ENCODE measurements at places on chromosomes 5 and 9.

DNA sequence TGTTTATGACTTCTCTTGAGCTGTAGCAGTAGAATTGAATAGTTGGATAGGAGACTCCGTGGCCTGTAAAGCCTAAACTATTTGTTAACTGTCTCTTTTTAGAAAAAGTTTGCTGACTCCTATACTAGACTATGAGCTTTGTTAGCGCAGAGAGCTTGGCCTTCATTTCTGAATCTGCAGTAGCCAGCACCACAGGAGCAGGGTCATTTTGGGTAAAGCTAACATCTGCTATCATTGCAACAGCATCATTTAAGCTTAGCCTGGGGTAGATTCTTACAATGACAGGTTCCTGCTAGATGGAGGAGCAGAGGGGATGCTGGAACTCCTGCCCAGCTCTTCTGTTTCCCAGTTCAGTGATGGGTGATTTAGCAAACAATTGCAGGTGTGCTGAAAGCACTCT is 133.7 kb upstream of the ASTN2 start:
- DNase-seq: no peak

GRCh38 chr9:86460216-86461002 is 106.2 kb upstream of the TUT7 start:
- no peak for DNase-seq

GRCh38 chr5:173535976-173536639 is 80.3 kb downstream of the BOD1 start:
- DNase-seq: no peak

GRCh38 chr9:132006677-132007370 is 72.8 kb downstream of the MED27 start:
- no peak for DNase-seq

DNA sequence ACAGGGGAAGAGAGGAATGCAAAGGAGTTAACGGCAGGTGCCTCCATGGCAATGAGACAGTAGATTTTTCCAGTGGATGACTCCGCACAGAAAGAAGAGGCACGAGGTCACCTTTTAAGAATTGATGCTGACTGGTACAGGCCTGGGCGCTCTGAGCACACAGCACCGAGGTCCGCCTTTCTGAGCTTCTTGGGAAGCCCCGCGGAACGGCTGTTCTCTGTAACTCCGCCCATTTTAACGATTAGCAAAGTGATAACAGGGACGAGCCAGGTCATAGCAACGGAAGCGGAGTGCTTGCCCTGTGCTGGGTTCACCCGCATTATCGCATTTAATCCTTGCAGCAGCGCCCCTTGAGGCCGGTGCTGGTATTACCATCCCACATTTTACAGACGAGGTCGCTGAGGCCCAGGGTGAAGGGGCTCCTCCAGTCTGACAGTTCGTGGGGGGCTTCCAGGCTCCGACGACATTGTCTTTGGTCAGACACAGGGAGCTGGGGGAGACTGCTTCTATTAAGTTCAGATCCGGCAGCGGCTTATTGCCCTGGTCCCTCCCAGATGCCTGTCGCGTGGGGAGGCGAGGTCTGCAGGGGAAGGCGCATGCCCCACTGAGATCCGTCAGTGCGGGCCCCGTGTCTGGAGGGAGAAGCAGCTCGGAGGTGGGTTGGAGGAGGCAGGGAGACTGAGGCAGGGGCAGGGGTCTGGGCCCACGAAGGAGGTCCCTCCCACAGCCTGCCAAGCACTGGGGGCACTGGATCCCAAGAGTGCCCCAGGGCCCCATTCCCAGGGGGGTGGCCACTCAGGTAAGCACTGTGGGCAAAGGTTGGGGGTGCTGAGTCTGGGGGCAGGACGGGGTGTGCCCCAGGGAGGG is 22.3 kb upstream of the HMCN2 start:
- peak; percentile 34 for DNase-seq

DNA sequence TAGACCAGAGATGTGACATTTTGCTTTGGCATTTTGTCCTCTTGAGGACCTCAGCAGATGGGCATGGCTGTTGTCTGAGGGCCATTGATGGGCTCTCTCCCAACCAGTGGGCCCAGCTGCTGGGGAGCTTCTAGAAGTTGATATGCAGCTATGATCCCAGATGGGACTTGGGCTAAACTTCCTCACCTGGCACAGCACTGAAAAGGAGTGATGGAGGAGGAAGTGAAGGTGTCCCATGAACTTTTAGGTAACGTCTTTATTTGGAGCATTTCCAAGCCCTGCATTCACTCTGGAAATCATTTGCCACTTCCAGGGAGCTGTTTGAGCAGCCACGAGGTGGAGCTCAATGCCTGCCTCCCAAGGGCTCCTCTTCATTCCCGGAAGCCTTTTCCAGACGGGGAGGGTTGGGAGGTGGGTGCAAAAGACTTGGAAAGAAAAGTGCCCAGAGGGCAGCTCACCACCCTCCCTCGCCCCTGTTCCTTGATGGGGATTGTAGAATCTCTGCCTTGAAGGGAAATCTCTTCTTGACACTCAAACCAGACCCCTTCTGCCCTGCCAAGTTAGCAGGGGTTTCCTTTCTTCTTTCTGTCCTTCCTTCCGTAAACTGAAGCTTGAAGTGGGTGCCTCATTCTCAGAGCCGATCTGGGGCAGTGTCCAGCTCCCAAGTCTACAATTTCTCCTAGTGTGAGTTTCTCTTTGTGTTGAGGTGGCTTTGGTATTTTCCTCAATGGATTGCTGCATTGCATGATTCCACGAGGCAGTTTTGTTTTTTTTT is 18.1 kb upstream of the NEUROG1 start:
- DNase-seq: peak; percentile 77

DNA sequence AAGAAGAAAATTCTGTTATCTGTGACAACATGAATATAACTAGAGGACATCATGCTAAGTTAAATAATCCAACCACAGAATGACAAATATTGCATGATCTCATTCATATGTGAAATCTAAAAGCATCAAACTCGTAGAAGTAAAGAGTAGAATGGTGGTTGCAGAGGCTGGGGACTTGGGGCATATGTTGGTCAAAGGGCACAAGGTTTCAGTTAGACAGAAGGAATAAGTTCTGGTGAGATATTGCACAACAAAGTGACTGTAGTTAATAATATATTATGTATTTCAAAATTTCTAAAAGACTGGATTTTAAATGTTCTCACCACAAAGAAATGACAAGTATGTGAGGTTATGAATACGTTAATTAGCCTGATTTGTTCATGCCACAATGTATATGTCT is 24.8 kb downstream of the GRIA1 start:
- DNase-seq: no peak

DNA sequence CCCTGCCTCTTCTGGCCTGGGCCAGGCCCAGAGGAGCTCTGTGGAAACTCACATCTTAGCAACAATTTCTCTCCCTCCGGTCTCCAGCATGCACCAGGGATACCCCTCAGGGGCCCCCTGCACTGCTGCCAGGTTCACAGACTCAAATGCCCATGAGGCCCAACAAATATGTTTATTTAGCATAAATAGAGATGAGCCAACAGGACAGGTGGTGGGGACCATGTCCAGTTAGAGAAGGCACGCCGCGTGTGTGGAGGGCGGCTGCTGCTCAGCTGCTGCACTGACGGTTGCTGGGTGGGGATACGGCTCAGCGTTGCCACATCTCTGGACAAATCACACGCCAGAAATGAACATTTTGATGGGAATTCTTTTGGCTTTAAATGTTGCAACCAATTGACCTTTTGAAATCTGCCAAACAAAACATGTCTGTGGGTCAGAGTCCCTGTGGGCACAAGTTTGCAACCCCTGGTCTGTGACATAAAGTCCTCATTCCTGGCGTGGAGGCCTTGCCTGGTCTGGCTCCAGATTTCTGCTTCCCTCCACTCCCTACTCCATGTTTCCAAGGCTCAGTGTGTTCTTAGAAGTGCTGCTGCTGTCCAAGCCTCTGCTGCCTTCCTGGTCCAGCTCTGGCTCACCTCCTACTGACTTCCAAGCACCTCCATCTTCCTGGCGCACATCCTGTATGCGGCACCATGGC is 88.9 kb downstream of the AMBP start:
- no peak for DNase-seq

- DNase-seq: no peak
Observed at GRCh38 chr5:125057912-125058826, 311.7 kb upstream of the ZNF608 start.

GRCh38 chr5:178182158-178182876 is 4.9 kb downstream of the GMCL2 start:
- DNase-seq: no peak

DNA sequence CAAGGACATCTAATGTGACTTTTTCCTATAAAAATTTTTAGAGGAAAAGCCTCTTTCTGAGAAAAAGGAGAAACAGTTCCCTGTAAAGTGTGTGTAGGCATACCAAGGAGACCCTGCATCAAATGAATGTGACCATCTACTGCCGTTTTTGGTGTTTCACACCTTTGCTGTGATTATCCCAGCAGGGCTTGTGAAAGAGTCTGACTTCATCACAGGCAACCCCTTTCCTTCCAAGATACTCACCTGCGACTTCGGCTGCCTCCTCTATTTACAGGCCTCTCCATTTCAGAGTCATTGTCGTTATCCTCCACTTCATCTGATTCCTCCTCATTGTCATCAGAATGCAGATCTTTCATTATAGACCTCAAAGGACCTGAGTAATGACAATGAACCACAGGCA is 259.1 kb downstream of the MLLT3 start:
- DNase-seq: no peak

GRCh38 chr5:9441610-9442009 is 104.3 kb downstream of the SEMA5A start:
- no peak for DNase-seq

DNA sequence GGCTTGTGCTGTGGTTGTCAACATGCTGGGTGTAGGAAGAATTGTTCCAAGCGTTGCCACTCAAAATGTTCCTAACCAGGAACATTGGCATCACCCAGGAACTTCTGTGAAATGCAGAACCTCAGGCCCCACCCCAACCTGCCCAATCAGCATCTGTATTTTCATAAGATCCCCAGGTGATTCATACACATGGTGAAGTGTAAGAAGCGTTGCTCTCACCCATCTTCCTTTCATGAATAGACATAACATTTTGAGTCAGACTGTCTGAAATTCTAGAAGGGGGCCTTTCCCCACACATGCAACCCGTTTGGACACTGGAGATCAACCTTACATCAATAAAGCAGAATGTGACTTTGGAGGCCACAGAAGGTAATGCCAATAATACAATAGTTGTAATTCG is 9.3 kb upstream of the AFAP1L1 start:
- no peak for DNase-seq

DNA sequence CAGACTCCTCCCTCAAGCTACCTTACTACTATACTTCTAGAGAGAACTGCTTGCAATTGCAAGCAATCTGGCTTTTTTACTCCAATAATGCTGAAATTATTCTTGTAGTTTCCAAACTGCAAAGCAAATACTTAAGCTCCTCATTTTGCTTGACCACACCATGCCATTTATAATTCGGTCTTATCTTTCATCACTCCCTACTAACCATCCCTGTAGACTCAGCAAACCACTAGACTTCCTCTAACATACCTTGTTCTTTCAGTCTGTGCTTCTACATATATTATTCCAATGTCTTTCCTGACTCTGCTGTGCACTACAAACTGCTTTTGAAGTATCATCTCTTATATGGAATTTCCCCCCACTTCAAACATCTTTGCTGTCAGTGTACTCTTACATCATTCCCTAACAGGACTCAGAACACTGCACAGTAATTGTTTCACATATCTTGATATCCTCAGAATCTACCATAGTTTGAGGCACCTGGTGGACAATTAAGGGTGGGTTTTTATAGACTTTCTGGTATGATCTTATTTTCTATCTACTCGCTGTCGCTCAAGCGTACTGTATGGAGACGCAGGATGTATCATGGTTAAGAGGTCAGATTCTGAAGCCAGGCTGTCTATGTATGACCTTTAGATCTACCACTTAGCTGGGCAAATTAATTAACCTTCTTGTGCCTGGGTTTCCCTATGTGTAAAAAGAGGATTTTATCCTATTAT is 2.8 kb downstream of the IL6ST start:
- no peak for DNase-seq

GRCh38 chr5:178241688-178242231 is 9.2 kb upstream of the PHYKPL start:
- DNase-seq: no peak

DNA sequence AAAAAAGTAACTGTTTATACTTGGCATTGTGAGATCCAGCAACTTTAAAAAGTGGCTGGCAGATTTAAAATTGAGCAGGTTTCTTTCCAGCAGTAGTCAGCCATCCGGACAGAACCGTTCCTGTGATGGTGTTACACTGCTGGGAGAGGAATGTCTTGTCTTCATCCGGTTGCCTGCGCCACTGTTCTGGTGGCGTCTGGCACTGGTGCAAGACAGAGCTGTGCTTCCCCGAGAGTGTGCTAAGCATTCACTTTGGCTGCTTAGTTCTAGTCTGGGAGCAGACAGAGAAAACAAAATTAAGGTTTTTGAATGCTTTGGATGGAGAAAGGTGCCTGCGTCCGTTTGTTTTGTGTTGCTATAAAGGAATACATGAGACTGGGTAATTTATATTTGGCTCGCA is 35.5 kb upstream of the CREBRF start:
- no peak for DNase-seq

DNA sequence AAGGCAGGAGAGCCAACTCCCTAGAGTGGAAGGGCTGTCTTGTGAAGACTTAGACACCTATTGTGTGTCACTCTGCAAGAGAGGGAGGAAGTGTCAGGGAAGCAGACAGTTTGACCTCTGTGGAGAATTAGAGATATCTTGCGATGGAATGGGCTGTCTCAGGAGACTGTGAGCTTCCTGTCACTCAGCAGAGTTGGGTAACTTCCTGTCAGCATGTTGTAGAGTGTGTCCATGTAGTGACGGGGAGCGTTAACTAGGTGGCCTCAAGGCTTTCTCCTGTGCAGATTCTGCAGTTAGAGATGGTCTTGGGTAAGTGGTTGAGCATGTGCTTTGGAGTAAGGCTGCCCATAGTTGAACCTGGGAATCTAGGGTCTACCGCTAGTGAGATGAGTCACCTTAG is 136.5 kb downstream of the KIF4B start:
- DNase-seq: no peak

DNA sequence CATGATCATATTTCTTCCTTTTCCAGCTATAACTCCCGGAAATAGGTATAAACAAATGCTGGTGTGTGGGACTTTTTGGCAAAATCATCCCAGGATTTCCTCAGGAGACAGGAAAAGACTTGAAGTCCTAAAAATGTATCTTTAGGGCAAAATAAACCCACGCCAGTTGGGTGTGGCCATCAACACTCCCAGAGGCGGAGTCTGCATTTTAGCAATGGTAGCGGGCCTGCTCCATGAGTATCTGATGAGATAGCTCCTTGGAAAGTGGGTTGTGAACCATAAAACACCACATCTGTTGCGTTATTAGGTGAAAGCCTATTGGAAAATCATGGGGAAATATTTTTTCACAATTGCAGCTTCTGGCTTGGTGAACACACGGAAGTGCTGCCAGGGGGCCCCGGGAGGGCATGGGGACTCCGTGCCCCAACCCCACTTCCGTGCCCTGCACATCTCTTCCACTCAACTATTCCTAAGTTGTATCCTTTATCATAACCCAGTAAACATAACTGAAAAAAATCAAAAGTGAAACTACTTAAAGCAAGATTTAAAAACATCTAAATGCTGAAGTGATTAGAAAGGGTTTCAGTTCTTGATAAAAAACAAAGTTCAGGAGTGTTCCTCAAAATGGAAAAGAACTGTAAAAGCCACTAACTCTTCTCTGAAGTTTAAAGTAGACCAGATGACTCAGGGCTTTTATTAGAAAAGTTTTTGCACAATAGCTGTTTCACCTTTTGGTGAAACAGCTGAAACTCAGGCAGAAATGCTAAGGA is 111.2 kb downstream of the LRRC70 start:
- DNase-seq: no peak

- DNase-seq: no peak
Observed at GRCh38 chr5:28914297-28914696, 1875.9 kb upstream of the CDH9 start.

- no peak for DNase-seq
Observed at GRCh38 chr5:58737671-58738070, 154.8 kb downstream of the RAB3C start.

All from H4 (cell line).